ENCODE measurements at places on chromosomes 3 and 15.

DNA sequence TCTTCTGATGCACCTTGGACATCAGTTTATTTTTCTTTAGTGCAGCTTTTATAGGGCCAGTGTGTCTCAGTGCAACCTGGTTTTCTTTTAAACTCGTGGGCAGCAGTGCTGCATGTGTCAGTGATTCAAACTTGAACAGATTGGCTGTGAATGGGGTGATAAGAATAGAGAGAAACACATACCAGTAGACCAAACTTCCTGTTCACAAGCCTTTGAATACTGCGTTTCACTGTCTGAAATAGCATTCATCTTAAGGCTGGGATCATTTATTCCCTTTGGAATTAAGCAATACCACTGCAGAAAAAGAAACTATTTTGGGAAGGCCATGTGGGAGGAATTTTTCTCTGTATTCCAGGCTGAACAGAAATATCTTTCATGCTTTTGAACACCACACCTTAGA is 51.7 kb downstream of the PHLDB2 start:
- no peak for DNase-seq

DNA sequence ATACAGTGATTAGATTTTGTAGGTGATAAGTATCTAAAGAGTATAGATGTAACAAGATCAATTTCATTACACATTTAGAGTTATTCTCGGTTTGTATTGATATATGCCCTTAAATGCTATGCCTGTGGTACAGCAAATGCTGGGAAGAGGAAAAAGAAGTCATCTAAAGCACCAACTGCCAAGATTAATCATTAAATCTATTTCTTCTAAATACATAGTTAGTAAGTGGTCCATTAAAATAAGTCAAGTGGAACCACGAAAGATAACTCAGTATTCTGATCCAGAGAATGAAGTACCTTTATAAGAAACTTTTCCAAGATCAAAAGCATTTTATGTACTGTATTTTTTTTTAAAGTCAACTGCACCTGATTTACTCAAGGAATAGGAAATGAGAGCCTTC is 142.1 kb upstream of the CGNL1 start:
- DNase-seq, result no peak

DNA sequence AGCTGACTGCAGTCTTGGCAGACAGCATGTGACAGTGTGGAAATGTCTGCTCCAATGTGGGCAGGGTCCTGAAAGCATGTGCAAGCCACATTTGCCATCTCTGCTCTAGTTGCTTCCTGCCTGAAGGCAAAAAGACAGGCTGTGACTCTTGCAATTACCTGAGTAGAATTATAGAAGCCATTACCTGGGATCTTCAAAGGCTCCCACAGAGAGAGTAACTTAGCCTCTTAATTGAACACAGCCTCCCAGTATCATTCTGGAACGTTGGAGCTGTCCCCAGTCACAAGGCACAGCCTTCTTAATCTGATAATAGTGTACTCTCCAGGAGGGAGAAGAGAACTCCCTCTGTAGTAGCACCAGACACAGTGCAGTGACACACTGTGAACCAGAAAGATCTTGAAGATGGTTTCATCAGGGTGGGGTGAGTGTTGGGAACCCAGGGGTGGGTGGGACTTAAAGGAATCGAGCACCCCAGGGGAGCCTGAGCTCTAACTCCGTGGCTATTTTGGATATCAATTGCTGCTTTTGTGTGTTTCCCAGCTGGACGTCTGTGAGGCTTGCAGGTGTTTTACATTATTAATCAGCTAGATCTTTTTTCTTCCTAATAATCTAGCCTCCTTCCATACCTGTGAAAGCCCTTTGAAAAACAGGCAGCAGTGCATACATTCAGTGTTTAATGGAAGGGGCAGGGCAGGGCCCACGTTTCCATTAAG is 40.6 kb upstream of the GLCE start:
- DNase-seq, result no peak

DNA sequence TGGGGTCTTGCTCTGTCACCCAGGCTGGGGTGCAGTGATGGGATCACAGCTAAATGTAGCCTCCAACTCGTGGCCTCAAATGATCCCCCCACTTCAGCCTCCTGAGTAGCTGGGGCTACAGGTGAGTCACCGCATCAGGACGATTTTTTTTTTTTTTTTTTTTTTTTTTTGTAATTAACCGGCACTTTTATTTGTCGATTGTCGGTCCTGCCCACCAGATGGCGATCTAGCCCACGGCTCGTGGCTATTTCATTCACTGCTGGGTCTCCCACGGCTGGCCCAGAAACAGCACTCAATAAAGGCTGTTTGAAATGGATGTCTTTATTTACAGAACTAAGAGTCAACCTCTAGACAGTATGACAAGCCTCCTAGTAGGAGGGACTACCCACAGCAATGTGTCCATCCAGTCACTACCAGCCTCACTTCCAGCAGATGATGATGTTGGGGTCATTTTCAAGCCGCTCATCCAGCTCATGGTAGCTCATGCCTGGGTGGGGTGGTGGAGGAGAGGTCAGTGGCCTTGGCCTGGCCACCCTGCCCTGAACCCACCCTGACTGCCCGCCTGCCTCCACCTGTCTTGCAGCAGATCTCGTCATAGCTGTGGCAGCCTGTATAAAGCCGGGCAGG is 1.8 kb upstream of the ZMYND10 start:
- no peak for DNase-seq

DNA sequence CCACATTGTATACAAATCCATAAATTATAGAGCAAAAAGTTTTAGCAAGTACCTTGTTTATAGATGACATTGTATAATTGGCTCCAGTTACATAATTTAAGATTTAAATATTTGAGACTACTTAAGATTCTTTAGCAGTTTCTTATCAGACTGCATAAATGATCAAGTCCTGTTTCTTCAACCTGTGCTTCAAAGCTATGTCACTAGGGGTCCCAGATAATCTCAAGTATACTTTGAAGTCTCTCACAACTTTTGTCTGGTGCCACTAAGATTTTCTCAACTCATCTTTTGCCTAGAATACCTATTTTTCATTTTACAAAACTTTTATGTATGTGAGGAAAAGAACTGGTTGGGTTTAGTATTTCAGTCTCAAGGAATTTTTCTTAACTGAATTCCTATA is 205.5 kb downstream of the STAG1 start:
- no peak for DNase-seq

- DNase-seq, result no peak
Measured at GRCh38 chr15:83919319-83919830, 265.5 kb downstream of the ADAMTSL3 start.

- DNase-seq, result no peak
Measured at GRCh38 chr3:192011137-192011536, 550.2 kb downstream of the PYDC2 start.

- no peak for DNase-seq
Measured at GRCh38 chr15:92877000-92877399, 23.1 kb upstream of the CHD2 start.

GRCh38 chr15:80118956-80119355 is 33.8 kb upstream of the FAH start:
- no peak for DNase-seq

DNA sequence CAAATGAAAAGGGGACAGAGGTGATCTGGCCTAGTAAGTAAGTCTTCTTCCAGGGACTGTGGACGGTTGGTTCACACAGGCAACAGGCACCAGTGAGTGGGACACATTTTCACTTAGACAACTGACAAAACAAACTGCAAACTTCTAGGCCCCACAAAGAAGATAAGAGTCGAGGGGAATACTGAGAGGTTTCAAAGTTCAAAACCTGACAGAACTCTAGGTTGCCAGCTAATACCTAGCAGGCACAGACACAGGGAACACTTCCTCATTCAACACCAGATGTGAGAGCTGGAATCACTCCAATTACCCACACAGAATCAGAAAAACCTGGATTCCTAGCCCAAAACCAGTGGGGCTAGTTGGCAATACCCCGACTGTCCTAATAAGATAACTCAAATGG is 621.7 kb downstream of the ZPLD1 start:
- DNase-seq, result no peak

- DNase-seq, result no peak
Measured at GRCh38 chr15:70197318-70197944, 99.7 kb upstream of the TLE3 start.

DNA sequence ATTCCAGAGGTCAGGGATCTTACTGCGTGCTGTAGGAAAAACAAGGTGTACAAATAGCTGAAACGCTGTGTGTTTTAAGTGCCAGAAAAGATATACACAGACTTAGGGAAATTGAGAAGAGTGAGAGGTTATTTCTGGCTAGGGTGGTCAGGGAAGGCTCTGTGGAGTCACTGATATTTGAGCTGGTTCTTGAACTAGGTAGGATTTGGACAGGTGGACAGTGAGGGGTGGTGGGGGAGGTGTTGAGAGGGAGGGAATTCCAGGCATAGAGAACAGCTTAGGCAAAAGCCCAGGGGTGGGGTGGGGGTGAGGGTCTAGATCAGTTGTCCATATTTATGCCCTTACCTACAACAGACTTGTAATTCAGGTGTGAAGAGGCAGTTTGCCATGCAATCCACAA is 7.0 kb downstream of the SEMA6D start:
- DNase-seq, result no peak

- DNase-seq, result no peak
Measured at GRCh38 chr3:18070231-18070630, 327.8 kb upstream of the TBC1D5 start.

GRCh38 chr3:187717572-187717971 is 15.2 kb upstream of the RTP2 start:
- DNase-seq, result no peak

DNA sequence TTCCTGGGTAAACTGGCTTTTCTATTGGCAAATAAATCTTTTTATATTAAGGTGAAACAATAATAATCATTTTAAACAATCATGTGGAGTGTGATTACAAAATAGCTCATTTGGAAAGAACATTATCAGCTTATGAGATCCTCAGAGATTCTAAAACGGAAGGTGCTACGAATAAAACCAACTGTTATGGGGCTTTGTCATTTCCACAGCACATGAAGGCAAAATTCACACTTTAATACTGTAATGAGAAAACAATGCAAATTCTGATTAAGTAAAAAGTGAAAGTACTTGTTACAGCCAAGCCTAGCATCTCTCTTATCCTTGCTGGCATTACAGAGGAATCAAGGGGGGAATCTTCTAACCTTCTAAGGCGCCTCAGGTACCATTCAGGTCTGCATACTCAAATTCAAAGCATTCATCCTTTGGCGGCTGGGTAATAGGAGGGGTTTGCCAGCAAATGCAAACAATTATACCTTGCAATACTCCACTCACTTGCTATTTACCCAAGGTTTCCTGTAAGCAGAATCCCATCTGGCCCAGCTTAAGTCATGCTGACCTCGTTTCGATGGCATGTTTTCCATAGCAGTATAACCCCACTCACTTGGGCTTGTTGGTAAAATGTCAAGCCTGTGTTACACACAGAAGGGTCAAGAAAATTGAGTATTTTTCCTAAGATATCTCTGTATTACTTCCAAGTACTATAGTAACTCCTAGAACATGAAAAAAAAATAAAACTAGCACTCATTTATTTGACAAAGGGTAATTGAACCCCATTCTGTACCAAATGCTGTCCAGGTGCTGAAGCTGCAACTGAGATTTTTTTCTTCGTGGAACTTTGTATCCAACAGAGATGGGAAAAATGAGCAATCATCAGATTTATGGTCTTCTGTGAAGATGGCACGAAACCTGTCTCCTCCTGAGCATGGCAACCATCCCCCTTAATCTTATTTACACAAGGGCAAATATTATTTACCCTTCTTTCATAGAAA is 183.7 kb upstream of the LMCD1 start:
- DNase-seq, result no peak

GRCh38 chr15:60372756-60373155 is 25.0 kb downstream of the ANXA2 start:
- DNase-seq, result no peak

DNA sequence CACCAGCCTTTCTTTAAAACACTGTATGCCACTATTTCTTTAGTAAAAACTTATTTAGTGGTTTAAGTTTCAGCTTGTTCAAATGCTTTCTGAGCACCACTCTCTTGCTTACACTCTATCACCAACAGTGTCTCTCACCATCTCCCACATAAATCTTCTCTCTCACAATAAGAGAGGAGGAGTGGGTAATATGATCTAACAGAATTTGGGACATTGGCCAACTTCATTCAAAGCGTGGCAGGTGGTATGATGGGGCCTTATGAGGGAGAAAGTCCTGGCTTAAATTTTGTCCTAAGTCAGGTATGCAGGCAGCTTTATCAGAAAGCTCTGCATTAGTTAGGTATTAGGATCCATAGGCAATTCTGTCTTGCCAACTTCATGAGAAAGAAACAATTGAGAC is 1132.5 kb downstream of the TUSC7 start:
- DNase-seq, result no peak

- no peak for DNase-seq
Measured at GRCh38 chr3:174325834-174326700, 533.1 kb upstream of the NAALADL2 start.

DNA sequence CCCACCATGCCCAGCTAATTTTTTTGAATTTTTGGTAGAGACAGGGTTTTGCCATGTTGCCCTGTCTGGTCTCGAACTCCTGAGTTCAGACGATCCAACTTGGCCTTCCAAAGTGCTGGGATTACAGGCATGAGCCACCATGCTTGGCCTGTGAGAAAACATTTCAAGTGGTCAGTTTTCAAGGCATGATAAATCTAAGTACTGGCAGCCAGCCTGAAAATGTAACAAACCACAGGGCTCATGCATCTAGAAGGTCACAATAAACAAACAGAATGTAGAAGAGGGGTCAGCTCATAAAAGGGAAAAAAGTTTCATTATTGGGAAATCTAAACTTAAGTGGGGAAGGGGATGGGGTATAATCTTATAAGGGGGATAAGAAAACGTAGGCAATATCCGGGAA is 39.9 kb downstream of the PPCDC start:
- no peak for DNase-seq

DNA sequence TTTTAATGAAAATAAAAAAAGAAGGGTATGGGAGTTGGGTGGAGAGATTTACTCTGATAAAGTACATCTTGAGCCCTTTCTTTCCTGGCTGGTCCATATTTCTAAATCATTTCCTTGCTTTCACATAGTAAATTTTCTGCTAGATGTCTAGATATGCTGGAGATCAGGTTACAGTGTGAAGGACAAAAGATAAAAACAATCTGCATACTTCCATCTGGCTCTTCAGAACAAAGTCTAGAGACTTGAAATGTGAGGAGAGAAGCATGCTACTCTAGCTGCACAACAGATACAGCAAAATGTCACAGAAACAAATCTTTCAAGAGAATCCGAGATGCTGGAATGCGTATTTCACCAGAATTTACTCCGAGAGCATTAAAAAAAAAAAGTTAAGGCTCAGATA is 42.2 kb downstream of the FOXP1 start:
- no peak for DNase-seq

- no peak for DNase-seq
Measured at GRCh38 chr3:101253396-101253795, 67.0 kb downstream of the IMPG2 start.

- no peak for DNase-seq
Measured at GRCh38 chr3:64382153-64382552, 156.9 kb upstream of the PRICKLE2 start.

DNA sequence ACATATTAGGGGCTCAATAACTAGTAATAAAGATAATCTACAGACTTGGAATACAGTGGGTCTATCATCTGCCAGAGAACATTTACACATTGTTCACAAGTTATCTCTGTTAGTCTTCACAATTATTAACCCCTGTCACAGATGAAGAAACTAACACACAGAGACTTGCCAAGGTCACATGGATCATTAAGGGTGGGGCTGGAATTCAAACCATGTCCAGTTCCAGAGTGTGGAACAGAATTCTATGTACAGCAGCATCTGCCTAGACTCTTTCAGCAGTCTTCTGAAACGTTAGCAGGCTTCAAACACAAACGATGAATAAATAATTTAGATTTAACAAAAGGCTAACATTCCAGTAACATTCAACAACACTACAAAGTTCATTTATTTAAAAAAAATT is 673.9 kb upstream of the NR2F2 start:
- no peak for DNase-seq

Data from thoracic aorta (tissue), 2 donors.